SK-N-DZ (cell line): ENCODE measurements at places on chromosomes 7 and 10.
A peak's percentile ranks its signal among the peaks of the same experiment; 100 is the strongest.

DNA sequence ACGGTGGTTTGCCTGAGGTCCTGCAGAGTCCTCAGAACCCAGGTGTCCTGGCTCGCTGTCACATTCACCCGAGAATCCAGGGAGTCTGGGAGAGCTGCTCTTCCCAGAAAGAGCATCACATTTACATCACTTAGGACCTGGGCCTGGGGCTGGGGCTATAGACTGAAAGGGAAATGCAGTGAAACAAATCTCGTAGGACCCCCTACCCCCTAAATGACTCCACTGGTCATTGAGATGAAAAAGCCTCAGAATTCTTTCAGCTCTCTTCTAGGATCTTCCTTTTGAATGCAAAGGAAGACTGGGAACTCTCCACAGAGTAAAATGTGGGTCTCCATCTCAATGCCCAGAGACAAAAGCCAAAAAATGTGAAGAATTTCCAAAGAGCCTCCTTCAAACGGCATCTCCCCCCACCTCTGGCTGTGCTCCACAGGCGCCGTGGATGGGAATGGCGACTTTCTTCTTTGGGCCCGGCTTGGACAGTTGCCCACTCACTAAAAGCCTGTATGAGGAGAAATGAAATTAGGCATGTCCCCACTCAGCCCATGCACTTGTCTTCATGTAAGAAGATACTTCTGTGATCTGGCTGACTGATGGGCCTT lies 49.0 kb upstream of the PODXL start:
- peak; percentile 42 for DNase-seq

- no peak for DNase-seq
These were observed 480.3 kb downstream of the RPS24 start for GRCh38 chr10:78513986-78514385.

- DNase-seq: no peak
These were observed 9.9 kb downstream of the TAS2R41 start for GRCh38 chr7:143487566-143487965.

DNA sequence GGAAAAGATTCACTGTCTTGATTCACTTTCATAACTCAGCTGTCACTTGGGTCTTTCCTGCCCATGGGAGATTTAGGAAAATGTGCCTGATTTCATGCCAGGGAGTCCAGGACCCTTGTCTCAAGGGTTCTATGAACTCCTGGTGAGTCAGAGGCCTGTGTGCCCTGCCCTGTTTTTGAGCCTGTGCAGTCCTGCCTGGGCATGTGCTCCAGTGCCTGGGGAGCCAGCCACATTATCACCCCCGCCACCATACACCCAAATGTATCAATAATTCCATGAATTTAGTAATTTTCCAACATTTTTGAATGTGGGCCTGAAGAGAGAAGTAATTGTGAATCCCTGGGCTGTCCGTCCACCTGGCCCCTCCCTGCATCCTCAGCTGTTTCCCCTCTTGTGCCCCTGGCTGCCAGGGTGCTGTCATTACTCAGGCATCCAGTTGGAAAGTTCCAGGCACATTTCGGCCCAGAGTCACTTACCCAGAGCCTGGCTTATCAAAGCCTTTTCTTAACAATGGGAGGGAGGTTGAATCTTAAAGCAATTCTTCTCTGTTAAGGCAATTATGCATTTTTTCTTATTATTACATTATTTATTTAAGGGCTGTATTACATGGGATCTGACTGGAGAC lies 287.8 kb upstream of the CDC14C start:
- no peak for DNase-seq

GRCh38 chr7:36296284-36296683 lies 93.4 kb upstream of the ANLN start:
- no peak for DNase-seq

GRCh38 chr10:116670706-116671105 lies 50.0 kb downstream of the PNLIPRP2 start:
- DNase-seq: no peak

DNA sequence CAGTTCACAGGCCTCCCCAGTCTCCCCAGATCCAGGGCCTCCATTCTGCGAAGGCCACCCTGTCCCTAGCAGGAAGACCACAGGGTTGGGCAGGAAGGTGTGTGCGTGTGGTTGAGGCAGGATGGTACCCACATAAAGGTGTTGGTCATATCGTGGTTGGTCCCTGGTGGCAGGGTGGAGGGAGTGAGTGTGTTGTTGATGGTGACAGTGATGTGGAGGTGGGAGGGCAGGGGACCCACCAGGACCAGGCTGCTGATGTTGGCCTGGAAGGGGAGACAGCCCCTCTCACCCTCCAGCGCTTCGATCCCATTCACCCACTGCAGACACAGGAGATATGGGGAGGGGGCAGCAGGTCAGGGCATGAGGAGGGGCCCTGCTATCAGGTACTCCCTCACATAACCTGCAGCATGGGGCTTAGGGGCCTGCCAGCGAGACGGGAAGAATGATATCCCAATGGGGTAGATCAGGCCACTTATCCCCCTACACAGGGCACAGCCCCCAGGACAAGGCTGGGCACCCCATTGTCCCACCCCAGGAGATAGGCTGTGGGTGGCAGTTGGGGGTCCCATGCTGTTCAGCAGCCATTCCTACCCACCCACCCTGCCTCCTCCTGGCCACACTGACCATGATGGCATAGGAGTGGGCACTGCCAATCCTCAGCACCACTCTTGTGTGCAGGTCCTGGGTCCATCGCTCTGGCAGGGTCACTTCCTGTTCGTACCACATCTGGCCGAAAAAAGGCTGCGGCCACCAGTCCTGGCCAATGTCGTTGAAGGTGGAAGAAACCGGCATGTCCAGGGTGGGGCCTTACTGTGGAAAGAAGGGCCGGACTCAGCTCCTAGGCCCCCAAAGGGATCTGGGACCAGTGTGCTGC lies 69.0 kb upstream of the ZNF479 start:
- no peak for DNase-seq

GRCh38 chr7:2360796-2361195 lies 6.2 kb downstream of the EIF3B start:
- DNase-seq: no peak

GRCh38 chr7:105210721-105211205 lies 178.0 kb downstream of the SRPK2 start:
- no peak for DNase-seq

GRCh38 chr10:62726638-62727037 lies 77.9 kb upstream of the ADO start:
- no peak for DNase-seq

DNA sequence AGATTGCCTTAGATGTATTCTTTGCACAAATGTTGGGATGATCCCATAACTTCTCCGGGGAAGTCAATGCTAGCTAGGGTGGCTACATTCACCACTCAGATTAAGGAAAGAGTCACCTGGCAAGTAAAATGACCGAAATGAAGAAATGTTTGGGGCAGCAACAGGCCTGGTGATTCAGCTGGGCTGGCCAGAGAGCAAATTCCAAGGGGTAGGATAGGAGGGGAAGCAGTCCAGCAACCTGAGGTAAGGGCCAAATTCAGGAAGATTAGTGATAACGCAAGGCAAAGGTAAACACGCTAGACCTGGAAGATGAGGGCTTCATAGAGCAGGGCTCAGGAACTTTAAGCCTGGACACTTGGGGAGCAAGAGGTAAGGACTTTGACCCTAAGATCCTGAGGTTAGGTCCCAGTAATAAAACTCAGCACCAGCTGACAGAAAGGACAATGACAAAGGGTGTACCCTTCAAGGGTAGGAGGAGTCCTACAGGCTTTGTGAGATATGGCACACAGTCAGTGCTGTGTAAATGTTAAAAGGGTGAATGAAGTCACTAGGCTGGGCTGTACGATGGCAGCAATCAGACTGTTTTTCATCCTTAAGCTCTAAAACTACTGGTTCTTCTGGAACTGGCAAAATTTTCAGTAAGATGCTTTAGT lies 22.7 kb upstream of the SMNDC1 start:
- DNase-seq: no peak

- no peak for DNase-seq
These were observed 208.4 kb downstream of the KIF20B start for GRCh38 chr10:89909752-89910151.

- no peak for DNase-seq
These were observed 264.6 kb downstream of the SNX10 start for GRCh38 chr7:26556061-26556881.

DNA sequence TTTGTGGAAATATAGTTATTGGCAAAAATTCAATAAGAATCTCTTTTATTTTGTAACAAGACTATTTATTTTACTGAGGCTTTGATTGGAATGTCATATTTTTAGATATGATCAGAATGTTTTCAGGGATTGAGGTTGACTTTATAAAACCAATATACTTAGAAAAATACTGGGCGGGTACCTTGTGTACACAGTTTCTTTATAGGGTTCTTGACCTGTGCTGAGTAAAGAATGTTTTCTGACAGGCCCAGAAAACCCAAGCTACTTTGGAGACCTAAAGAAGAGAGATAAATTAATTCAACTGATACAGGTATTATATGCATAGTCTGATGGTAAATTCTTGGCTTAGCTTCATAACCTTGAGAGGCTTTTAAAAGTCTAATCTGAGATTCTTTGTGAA lies 23.9 kb upstream of the SPAM1 start:
- no peak for DNase-seq

DNA sequence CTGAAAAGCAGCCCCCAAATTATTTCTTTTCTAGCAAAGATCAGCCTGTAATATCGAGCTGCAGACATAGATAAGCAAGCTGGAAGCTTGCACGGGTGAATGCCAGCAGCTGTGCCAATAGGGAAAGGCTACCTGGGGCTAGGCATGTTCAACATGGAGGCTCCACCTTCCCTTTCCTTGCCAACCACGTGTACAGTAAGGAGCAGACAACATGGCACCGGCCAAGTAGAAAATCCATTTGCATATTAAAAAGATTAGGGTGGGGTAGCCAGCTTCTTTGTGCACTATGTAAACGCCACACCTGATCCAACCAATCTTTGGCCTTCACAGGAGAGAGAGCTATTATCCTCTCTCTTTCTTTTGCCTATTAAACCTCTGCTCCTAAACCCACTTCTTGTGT lies 56.7 kb upstream of the SEPHS1 start:
- DNase-seq: no peak

- no peak for DNase-seq
These were observed 790.6 kb upstream of the AUTS2 start for GRCh38 chr7:68807666-68808065.

DNA sequence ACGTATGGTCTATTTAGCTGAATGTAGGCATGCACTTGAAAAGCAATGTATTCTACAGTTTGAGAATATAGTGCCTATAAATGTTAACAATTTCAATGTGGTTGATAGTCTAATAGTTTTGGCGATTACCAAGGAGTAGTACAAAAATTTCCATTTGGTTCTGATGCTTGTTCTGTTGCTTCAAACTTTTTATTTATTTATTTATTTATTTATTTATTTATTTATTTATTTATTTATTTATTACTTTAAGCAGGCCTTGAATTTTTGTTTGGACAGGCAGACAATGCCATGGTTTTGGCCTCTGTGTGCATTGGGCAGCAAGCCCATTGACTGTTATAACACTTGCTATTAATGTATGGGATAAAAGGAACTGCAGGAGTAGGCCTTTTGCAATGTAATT lies 36.5 kb upstream of the MALRD1 start:
- no peak for DNase-seq

GRCh38 chr7:8042796-8043535 lies 74.4 kb downstream of the GLCCI1 start:
- DNase-seq: no peak

GRCh38 chr7:34041707-34042106 lies 136.4 kb downstream of the BMPER start:
- no peak for DNase-seq

DNA sequence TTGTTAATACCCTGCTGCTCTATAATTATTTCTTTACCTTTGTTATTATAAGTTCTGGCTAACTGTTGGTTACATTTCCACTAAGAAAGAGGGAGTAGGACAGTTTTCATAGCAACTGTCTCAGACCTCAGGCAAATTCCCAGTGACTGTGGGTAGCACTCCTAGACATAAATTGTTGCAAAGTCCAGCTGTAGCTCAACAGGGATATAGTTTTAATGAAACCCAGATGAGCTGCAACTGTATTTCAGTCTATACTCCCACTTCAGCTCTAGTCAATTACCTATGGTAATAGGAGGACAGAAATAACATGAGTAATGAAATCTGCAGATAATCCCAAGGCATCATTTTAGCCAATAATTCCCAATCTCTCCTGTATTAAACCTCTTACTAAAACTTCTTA lies 103.0 kb upstream of the SEMA3A start:
- DNase-seq: no peak

DNA sequence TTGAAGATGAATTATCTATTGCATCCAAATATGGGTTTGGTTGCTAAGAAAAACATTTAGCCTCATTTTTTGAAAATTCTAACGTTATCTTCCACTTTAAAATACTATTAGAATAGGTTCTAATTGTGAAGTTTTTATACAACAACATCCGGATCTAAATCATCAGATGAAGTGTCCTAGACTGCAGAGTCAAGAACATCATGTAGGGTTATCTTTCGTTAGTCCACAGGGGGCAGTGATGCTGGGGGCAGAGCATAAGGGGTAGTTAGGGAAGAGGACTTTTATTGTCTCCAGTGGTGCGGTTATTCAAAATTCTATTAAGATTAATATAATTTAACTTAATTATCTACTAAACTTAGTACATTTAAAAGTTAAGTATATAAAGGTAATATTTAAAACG lies 990.6 kb upstream of the PHF14 start:
- no peak for DNase-seq

DNA sequence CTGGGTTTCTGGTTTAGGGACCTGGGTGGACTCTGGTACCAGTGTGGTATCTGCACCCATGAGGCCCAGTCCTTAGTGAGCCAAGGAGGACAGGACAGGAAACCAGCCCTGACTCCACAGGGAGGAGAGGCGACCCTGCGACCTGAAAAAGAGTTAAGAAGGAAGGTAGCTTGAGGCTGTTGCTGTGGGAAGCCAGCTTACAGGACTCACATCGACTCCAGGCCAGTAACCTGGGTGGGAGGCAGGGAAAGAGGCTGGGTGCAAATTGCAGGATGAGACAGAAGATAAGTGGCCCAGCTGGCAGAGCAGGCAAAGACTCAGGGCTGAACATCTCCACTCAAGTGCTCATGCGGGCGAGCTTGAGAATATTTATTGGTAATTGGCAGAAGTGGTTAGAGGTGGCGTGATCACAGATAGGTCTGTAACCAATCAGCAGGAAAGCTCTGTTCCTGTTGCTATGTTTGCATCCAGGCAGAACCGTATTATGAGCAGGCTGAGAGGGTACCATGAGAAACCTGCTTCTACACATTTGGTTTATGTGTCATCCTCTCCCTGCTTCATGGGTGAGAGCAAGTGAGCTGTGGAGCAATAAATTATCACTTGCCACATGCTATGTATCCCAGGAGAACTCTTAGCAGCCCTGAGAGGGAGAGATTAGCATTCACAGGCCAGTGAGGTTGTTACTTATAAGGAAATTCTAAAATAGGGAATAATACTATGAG lies 11.0 kb downstream of the TLL2 start:
- no peak for DNase-seq

GRCh38 chr7:55381696-55382095 lies 16.6 kb downstream of the LANCL2 start:
- DNase-seq: no peak

DNA sequence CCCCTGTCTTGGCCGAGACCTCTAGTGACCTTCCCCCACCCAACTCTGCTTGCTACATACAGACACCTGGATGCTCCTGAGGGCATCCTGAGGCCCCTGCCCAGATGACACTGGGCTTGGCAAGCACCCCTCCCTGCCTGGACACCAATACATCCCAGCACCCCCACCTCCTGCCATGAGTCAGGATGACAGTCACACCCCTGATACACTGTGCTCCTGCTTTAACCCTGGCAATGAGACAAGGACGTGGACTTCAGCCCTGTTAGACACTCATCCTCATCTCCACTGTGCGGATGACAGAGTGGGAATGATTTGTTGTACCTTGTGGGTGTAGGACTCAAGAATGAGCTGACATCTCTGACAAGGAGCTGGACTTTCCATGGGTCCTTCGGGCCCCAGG lies 186.3 kb upstream of the ADCY1 start:
- no peak for DNase-seq
